ENCODE measurements at places on chromosomes 4 and X.

DNA sequence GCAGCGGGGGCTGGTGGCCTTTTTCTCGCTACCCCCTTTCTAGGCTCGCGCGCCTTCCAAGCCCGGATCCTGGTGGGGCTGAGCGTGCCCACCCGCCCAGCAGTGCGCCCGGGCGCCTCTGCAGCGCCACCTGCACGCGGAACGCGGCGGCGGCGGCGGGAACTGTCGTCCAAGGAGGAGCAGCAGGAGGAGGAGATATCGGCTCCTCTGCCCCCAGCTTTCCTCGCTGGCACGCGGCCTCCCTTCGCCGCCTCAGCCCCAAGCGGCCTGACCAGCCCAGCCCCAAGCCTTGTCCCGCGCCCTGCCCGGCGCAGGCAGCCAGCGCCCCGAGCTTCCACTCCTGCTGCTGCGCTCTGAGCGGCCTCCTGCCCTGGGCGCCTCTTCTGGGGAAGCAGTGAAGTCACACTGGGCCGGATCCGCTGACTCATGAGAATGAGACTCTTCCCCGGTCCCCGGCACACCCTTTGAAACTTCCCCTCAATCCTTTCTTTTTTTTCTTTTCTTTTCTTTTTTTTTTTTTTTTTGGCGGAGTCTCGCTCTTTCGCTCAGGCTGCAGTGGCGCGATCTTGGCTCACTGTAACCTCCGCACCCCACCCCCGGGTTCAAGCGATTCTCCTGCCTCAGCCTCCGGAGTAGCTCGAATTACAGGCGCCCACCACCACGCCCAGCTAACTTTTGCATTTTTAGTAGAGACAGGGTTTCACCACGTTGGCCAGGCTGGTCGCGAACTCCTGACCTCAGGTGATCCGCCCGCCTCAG lies 10.6 kb upstream of the ELF4 start:
- DNase-seq: peak; percentile 69

- DNase-seq: no peak
Observed at GRCh38 chrX:154351183-154352011, 23.0 kb downstream of the FLNA start.

DNA sequence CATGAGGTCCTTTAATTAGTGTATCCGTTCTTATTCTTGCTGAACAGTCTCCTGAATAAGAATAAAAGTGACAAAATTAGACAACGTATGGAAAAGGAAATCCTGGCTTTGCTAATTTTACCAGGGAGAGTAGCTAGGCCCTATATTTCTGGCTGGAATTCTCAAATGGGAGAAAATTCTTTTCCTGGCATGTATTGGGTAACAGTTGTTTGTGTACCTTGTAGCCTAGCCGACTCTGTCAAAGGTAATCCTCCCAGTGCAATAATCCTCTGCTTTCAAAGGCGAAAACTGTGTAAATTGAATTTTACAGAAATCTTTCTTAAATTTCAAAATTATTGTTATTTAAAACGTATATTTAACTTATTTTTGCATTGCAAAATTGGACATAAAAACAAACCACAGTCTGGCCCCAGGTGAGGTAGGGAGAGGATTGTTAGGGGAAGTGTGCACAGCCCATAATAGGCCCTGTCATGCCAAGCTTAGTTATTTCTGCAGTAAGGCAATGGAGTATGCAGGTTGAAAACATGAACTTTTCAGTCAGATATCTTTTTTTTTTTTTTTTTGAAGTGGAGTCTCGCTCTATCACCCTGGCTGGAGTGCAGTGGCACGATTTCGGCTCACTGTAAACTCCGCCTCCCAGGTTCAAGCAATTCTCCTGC lies 18.9 kb upstream of the TENM3 start:
- DNase-seq: no peak

GRCh38 chrX:154040307-154040756 lies 20.6 kb upstream of the IRAK1 start:
- DNase-seq: no peak

DNA sequence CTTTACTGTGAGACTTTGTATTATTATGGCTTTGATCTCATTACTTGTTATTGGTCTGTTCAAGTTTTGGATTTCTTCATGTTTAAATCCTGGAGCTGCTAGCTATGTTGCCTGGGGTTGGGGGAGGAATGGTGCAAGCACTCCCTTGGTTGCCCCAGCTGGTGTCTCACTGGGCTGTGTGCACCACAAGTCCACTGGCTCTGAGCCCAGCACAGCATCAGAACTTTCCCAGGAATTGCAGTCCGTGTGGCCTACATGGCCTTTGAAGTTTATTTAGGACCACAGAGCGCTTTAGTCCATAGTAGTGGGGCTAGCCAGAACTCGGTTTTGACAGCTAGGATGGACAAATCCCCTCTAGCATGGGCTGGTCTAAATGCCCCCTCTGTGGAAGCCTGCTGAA lies 278.8 kb upstream of the RPS6KA3 start:
- DNase-seq: no peak

DNA sequence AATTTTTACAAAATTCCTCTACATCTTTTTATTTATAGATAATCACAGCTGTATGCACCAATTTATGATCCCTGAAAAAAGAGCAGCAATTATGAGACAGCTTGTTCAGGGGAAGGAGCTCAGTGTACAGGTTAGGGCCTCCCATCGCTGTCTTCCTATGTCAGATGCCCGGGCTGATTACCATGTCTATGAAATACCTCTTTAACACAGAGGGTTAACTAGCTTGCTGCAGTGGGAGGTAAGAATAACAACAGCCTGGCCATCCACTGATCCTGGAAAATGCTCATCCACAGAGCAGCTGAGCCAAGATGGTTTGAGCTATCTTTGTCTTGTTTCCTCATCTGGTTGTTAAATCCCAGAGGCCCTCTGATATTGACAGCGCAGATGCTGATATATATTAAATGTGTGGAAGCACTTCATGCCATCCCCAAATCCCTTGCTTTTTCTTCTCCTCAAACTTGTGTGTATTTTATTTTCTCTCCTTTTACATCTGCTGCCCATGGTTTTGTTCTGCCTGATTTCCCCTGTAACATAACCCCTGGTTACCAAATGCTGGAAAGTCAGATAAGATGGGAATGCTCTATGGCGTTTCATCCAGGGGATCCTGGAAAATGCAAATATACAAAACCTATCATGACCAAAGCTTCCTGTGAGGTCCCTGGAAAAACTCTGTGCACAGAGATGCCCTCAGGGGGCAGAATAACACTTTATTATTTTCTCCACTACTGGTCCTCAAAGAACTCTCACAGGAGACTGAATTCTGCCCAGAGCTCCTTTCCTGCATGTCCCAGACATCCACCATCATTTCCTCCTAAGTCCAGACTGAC lies 85.8 kb upstream of the PUDP start:
- DNase-seq: no peak
